ENCODE measurements at places on chromosomes 16 and 17.

- no peak for DNase-seq
Measured at GRCh38 chr17:47841488-47842291, 617 bp upstream of the SCRN2 start.

DNA sequence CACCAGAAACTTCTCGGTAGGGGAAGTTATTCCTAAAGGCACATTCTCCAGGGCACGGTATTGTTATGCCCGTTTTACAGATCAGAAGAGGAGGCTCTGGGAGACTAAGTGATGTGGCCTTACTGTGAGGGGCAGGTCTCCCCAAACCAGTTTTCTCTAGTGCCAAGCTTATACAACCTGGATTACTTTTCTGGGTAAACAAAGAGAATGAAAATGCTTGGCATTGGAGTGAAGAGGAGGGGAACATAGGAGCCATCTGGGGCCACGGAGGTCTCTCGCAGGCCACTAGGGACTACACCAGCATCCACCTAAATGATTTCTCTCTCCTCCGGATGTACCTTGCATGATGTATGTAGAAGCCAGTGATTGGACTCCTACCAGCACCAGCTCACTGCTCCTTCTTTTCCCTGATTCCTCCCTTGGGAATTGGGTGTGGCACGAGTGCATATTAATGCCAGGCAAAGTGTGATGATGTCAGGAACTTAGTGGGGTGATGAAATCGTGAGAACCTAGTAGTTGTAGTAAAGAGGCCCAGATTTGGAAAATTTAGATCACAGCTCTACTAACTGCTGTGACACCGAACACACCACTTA is 674 bp downstream of the TOM1L1 start:
- DNase-seq: no peak

DNA sequence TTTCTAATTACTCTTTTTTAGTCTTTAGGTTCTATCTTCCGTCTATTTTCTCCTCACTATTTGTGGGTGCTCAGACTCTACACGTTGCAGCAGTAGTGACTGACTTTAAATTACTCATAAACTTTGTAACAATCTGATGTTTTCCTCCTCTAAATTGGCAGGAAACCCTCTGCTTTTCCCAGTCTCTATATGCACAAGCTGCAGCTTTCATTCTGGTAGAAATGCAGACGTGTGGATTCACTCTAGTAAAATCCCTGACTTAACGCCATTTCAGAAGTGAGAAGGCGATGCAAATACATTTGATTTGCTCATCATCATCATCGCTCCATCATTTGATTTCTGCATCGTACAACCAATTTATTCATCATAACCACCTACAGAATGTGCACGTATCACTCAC is 561.0 kb upstream of the ZFHX3 start:
- DNase-seq: no peak

GRCh38 chr16:84718-85406 is 6.8 kb downstream of the MPG start:
- DNase-seq: no peak

DNA sequence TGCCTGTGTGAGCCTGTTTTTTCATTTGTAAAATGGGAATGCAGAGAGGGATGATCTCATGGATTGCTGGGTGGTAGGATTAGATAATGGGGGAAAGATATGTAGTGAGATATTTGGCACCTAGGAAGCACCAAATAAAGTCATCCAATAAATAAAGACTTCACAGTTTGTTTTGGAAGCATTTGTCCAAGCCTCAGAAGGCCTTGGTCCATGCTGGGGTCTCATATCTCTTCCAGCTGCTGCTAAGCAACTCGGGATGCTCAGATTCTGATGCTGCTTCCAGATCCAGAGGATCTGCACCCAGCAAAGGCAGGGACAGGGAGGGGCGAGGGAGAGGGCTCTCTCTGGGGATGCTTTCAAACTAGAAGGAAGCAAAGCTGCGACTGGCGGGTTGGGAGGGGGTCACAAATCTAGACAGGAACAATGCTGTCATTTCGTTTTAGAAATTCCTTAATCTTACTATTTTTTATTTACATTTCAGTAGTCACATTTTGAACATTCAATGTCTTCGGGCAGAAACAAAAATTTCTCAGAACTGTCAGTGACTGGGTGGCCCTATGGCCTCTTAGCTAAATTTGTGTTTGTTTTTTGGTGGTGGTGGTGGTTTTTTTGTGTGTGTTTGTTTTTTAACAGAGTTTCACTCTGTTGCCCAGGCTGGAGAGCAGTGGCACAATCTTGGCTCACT is 114.9 kb upstream of the CDH5 start:
- no peak for DNase-seq

DNA sequence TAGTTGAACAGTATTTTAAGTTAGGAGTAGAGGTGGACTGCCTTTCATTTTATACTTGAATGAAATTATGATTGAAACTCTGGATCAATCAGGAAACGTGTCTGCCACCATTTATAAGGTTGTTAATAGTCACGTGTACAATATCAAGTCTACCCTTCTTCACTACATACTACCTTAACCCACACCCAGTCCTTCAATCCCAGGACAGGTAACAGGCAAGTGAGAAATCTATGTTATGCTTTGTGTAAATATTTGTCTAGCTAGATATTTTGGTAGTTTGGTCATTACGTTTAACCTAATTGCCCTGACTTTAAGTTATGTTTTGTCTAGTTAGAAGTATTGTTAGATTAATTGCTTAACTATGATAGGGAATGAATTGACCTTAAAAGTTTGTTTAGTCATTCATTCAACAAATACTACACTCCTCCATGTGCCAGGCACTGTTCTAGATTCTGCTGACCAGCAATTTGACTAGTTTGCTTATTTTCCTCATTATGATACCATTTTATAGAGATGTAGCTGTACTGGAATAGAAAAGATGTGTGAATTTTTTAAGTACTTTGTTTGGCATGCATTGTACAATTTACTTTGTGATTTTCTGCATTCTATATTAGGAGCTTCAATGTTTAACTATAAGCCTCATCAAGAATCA is 72.0 kb downstream of the NQO1 start:
- DNase-seq: no peak

GRCh38 chr16:15141586-15141985 is 47.5 kb upstream of the RRN3 start:
- no peak for DNase-seq

DNA sequence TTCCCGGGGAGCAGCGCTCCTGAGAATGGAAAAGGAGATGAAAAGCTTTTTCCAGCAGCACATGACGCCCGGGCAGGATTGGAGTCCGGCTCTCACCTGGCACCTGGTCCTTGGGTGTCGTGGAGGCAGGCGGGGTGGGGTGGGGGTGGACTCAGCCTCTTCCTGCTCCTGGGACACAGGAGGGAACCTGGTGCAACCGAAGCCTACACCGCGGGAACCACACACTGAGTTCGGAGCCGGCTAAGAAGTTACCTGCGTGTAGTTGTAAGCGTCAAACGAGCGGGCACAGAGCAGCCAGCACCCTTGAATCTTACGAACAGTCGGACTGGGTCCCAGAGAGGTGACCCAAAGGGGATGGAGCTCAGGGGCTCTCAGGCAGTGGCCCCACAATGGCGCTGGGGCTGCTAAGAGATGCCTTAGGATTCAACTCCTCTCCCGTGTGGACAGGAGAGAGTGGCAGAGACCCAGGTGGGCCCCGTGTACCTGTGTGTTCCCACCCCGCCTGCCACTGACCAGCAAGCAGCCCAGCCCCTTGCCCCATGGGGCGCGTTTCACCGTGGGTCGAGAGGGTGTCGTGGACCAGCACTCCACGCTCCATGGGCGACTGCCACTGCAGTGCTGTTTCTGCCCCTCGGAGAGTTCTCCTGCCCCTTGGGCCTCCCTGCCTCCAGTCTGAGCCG is 105.8 kb upstream of the METRNL start:
- DNase-seq: no peak

DNA sequence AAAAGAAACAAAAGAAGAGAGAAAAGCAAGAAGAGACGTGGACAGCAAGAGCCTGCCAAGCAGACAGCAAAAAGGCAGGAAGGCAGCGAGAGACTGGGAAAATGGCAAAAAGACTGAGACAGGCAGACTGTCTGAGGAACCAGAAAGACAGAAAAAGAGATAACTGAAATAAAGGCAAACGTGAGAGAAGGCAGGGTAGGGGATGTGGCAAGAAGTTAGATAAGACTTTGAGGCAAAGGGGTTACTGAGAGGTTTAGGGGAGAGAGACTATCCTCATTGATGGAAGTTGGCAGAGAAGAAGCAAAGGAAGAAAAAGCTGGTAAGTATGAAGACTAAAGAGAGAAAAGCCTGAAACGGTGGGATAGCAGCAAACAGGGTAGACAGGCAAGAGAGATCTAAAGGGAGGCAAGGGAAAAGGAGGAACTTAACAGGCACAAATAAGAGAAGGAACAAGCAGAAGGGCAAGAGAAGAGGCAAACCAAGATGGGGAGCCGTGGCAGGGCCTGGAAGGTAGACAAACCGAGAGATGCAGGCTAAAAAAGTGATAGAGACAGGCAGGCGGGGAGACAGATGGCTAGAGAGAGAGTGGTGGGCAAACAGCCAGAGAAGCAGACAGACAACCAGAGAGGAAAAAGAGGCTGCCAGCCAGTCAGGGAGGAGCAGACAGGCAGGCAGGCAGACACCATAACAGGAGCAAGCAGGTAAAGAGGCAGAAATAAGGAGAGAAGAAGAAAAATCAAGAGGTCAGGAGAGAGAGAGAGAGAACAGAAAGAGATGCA is 7.1 kb upstream of the CHD3 start:
- no peak for DNase-seq

- no peak for DNase-seq
Measured at GRCh38 chr16:76535-77272, 1.3 kb upstream of the MPG start.

DNA sequence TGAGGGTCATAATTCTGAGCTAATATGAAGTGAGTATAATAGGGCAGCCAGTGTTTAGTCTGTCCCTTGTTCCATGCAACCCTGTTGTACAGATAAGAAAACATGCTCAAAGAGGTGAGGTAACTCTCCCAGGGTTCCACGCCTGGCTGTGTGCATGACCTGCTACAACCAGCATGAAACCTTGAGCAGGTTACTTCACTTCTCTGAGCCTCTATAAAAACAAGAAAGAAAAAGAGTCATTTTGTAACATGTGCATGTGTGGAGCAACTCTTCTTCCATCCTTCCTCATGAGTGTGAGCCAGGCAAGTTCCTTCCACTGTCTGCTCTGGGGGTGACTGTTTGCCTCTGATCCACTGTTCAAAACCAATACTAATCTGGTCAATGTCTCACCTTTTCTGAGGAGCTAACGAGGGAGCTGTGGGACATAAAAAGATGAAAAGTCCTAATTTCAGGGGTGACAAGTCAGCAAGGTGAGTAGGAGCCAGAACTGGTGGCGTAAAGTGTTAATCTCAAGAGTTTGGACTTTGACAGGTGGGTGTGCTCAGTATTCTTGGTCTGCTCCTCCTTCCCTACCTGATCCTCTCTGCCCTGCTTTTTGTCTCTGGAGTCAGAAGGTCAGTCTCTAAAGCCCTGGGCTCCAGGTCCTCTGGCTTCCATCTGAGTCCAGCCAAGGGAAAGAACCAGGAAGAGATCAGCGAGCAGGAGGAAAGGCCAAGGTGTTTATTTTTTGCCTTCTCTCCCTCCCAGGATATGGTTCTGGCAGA is 21.5 kb downstream of the GFOD2 start:
- DNase-seq: no peak

DNA sequence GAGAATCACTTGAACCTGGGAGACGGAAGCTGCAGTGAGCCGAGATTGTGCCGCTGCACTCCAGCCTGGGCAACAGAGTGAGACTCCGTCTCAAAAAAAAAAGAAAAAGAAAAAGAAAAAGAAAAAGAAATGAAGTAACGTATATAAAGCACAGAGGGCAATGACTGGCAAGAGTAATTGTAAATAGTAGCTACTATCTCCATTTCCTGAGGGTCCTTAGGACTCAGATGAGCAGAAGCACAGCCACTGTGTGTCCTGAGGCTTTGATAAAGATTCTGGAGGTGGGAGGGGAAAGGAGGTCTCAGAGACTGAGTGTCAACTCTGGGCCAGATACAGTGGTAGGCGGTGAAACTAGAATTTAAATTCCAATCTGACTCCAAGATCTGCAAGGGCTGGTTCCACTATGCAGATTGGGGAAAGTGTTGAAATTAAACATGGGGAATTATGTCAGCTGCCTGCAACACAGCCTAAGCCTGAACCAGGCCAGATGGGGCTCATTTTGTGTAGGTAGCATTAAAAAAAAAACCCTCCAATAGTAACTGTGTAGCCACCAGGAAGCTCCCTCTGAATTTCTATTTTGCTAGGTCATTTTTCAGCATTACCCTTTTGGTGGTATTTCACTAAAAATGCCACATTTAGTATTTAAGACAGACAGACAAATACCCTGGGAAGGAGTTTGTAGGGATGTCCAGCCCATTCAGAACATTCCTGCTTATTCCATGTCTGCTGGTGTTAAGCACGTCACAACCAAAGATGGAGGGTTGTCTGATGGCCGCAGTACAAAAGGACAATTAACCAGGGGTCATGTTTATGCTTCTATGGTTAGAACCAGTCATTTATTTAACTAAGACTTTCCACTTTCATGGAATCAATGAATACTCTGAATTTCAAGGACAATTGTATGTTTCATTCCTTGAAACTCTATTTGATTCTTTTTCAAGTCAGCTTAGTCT is 46.1 kb downstream of the TBX4 start:
- DNase-seq: no peak

DNA sequence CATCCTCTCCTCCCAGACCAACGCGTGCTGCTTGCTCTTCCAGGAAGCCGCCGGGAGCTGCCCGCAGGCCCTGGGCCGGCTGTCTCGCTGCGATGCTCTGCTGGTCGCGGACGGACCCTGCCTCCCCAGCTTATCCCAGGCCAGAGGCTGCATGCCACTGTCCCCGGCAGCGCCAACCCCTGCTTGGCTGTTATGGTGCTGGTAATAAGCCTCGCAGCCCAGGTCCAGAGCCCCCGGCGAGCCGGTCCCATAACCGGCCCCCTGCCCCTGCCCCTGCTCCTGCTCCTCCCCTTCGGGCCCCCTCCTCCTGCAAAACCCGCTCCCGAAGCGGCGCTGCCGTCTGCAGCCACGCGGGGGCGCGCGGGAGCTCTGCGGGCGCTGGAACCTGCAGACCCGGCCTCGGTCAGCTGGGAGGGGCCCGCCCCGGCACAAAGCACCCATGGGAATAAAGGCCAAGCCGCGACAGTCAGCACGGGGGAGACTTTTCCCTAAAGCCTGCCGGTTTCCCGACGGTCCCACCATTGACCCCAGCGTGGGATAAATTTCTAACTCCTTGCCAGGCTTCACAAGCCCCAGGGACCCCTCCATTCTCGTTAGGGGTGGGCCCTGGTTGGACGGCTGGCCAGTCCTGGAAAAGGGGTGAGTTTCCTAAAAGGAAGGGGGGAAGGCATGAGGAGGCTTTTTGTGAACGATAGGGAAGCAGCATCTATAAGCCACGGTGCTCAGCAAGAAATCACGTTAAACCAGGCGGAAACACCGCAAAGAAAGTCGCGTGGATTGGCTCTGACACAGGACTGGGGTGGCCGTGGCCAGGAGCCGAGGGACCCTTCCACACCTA is 11.2 kb downstream of the ENPP7 start:
- DNase-seq: peak; percentile 51

DNA sequence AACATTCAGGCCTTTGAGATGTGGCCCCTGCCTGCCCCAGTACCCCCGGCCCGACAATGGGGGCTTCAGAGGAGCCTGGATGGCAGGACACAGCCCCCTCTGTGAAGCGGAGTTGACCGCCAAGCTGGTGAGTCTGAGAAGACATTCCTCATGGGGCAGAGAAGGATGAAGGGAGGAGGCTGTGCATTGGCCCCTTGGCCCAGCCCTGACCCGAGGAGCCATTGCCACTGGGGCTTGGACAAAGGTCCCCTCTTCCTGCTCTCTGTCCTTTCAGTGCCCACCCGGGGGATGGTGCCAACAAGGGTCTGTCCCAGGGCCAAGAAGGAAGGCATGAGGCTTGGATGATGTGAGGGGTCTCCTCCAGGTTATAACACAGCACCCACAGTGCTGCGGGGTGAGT is 30.9 kb upstream of the PHB1 start:
- no peak for DNase-seq

- no peak for DNase-seq
Measured at GRCh38 chr16:72367851-72368250, 195.9 kb upstream of the PMFBP1 start.

Measured in stimulated activated CD8-positive, alpha-beta memory T cell treated with anti-CD3 and anti-CD28 coated beads, Interleukin-15, amount 100 ng/mL, for 1 hour (primary cell).